ENCODE measurements at places on chromosomes 4 and X. TPM values are rescaled to one million over a fixed set of nuclear protein-coding genes. Genes with fewer than 3 reads are reported as not detected.

DNA sequence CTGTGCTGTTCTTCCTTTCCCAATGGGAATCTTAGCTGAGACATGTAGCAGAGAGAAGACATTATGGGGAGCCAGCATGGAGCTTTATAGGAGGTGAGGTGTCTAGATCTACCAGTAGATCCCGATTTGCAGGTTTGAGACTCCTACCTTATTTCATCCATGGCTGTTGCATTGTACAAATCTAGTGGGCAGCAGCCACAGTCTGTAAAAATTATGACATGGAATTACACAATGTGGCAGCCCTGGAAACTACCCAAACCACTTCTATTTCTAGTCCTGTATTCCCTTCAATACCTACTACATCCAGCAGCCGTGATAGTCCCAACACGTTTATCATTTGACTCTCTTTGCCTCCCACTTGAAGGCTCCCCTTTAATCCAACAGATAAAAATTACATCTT lies 8.1 kb downstream of the ATP7A start:
- H3K4me1 ChIP-seq: no peaks in the 10 kb centered on the region
- H3K27ac ChIP-seq: no peak overlapping the region
- H3K4me3 ChIP-seq: no peak overlapping the region

DNA sequence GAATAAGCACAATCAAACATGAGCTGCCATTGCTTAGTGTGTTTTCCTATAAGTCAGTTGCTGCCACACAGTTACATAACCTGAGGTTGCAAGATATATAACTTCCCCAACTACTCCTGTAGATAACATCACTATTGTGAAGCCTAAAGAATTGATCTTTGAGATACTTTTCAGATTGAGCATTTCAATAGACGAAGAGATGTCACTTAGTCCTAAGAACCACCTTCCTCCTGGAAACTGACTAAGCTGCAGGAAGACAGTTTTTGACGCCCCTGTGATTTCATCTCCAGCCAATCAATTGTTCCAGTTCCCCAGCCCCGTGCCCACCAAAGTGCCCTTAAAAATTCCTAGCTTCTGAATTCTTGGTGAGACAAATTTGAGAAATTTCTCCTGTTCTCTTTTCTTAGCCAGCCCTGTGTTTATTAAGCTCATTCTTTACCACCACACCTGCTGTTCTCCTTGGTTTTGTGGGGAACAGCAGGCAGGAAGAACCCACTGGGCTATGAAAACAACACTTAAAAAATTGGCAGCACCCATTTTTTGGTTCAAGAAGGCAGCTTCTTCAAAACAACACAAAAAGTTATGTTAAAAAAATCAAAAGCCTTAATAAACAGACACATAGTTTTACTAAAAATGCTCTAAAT lies 317.1 kb upstream of the PABPC4L start:
- H3K4me3 ChIP-seq: no peak overlapping the region
- H3K27me3 ChIP-seq: no peaks in the 10 kb centered on the region
- no peak overlapping the region for H3K27ac ChIP-seq
- H3K36me3 ChIP-seq: no peaks in the 10 kb centered on the region
- no peaks in the 10 kb centered on the region for H3K4me1 ChIP-seq
- no peak for DNase-seq

- H3K27ac ChIP-seq: no peak overlapping the region
- H3K27me3 ChIP-seq: no peaks in the 10 kb centered on the region
- no peaks in the 10 kb centered on the region for H3K36me3 ChIP-seq
- DNase-seq: no peak
- no peak overlapping the region for H3K4me3 ChIP-seq
- no peaks in the 10 kb centered on the region for H3K4me1 ChIP-seq
Observed at GRCh38 chr4:184103527-184104264, 114.0 kb downstream of the ENPP6 start.

DNA sequence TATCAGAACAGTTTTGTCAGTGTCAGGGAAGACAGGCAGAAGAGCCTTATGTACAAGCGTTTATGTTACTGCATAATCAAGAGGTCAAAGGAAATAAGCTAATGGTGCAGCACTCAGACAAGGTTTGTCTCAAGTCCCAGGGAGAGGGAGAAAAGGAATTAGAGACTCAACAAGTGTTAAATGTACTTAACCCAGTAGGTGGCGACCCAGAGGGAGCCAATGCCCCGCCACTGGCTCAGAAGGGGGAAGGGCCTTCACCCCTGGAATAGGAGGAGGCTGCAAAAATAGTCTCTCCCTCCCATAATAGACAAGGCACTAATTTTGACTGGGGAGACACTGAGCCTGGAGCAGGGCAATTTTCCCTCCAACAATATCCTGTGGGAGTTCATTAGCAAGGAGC lies 14.1 kb upstream of the PAPSS1 start:
- H3K4me3 ChIP-seq: no peak overlapping the region
- DNase-seq: no peak
- H3K36me3 ChIP-seq: no peaks in the 10 kb centered on the region
- no peaks in the 10 kb centered on the region for H3K4me1 ChIP-seq
- no peaks in the 10 kb centered on the region for H3K27me3 ChIP-seq
- H3K27ac ChIP-seq: no peak overlapping the region

DNA sequence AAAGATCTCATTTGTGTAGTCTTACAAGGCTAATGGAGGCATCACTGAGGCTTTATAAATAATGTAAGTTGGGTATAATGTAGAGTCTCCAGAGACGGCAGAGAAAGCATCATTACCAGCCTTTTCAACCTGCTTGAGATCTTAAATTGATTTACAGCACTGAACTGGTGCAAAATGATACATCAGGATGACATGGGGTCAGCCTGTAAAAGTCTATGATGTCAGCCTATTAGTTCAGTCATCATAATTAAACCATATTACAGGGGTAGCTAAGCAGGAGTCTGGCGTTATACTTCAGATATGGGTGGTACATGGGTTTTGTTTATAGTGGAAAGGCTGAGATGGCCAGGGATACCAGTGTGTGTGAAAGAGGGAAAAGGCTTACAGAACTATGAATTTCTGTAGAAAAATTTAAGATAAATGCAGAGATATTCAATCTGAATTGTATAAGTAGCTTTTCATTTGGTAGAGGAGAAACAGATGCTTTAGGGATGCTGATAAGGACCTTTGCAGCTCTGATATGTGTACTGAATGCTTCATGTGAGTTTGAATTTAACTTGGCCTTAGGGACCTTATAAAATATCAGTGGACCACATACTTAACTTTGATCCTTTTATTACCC lies 2.7 kb downstream of the SMAD1 start:
- no peaks in the 10 kb centered on the region for H3K27me3 ChIP-seq
- no peak overlapping the region for H3K4me3 ChIP-seq
- H3K27ac ChIP-seq: no peak overlapping the region

DNA sequence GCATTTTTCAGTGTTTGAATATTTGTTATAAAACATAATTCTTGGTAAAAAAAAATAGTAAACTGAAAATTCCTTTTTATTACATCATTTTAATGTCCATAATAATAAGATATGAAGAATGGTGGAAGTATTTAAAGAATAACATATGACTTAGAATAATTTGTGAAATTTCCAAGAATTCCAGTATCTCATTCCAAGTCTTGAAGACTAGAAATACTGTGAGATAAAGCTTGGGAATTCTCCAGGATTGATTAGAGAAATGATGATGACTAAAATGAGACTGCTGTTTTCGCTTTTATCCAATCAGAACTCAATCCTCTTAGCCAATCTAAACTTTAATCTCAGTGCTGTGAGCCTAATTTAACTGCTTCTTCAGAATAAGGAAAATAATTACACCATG lies 184.2 kb upstream of the HCCS start:
- H3K4me3 ChIP-seq: no peak overlapping the region
- no peaks in the 10 kb centered on the region for H3K36me3 ChIP-seq
- H3K27me3 ChIP-seq: no peaks in the 10 kb centered on the region

- no peaks in the 10 kb centered on the region for H3K27me3 ChIP-seq
- H3K27ac ChIP-seq: peak overlapping the region; percentile 73
- H3K4me3 ChIP-seq: no peak overlapping the region
- H3K36me3 ChIP-seq: no peaks in the 10 kb centered on the region
Observed at GRCh38 chr4:83208371-83209365, 75.9 kb downstream of the COQ2 start.

GRCh38 chrX:104113222-104113965 lies 1.1 kb downstream of the ZCCHC18 start:
- H3K27ac ChIP-seq: no peak overlapping the region
- peaks cover 3% of the 10 kb centered on the region for H3K27me3 ChIP-seq
- no peaks in the 10 kb centered on the region for H3K36me3 ChIP-seq
- DNase-seq: peak; percentile 49

DNA sequence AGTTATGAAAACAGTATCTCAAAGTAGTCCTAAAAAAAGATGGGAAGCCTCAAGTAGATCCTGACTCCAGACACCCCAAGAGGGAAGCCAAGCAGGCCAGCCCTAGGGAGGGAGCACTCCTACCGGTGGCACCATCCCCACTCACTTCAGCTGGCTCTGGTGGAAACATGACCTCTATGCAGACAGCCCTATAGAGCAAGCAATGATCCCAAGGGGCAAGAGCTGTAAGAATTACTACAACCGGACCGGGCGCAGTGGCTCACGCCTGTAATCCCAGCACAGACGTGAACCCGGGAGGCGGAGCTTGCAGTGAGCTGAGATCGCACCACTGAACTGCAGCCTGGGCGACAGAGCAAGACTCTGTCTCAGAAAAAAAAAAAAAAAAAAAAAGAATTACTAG lies 5.7 kb downstream of the LETM1 start:
- no peak for DNase-seq
- no peak overlapping the region for H3K4me3 ChIP-seq
- H3K27me3 ChIP-seq: no peaks in the 10 kb centered on the region
- no peaks in the 10 kb centered on the region for H3K4me1 ChIP-seq
- H3K27ac ChIP-seq: no peak overlapping the region

The CT83 gene
- not detected for total RNA-seq

The ZMAT1 gene
- 1.6 TPM for total RNA-seq

The TEX13A gene
- not detected for total RNA-seq

The IKBKG gene
- 28.4 TPM for total RNA-seq

The LRAT gene
- 0.42 TPM for total RNA-seq

All from colonic mucosa (tissue), 4 donors.